ENCODE measurements at places on chromosomes 2 and 18.

DNA sequence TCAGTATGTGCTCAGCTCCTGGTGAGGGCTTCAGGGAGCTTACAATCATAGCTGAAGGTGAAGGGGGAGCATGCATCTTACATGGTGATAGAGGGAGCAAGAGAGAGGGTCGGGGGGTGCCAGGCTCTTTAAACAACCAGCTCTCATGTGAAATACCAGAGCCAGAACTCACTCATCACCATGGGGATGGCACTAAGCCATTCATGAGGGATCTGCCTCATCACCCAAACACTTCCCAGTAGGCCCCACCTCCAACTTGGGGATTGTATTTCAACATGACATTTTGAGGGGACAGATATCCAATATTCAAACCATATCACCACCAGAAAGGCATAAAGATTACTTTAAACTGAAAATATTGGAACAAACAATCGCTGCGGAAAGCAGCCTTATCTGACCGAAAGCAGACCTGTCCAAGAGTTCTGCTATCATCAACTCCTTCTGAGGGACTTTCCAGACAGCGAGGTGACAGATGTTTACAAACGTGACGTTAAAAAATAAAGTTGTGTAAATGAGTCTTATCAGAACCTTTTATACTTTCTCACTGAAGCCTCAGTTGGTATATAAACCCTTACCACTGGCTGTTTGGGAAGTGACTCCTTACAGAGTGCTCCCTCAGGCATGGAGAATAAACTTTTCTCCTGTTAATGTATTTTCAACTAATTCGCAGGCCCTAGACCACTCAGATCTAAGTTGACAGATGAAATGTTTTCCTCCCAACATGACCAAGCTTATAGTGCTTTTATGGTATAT lies 35.5 kb upstream of the PTH2R start:
- no peak for DNase-seq

- DNase-seq, result no peak
Observed at GRCh38 chr2:241862775-241863535, 4.3 kb upstream of the PDCD1 start.

DNA sequence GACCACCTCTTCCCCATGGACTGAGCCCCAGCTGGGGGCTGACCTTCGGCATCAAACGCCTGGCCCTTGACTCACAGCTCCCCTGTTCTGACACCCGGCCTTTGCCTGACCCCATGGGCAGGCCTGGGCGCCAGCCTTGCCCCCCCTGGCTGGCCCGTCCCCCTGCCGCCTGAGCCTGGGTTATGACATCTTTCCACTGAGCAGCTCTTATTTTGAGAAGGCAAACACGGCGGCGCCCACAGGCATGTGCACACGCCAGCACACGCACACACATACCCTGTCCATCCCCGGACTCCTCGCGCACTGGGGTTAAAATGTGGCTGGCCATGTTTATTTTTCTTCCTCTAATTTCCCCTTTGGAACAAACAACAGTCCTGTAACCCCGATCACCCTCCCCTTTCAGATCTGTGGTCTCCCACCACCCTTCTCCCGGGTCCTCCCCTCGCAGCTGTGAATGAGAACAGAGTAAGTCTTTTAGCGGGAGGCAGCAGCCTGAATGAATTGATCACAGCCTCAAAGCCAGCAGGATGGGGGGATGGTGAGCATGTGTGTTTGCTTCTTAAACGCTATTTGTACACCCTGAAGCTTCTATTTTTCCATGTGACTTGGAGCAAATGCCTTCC lies 11.8 kb upstream of the ATOH8 start:
- DNase-seq, result no peak

GRCh38 chr2:238892204-238892500 lies 44.3 kb downstream of the TWIST2 start:
- no peak for DNase-seq

- no peak for DNase-seq
Observed at GRCh38 chr2:4122726-4123125, 419.4 kb downstream of the DCDC2C start.

DNA sequence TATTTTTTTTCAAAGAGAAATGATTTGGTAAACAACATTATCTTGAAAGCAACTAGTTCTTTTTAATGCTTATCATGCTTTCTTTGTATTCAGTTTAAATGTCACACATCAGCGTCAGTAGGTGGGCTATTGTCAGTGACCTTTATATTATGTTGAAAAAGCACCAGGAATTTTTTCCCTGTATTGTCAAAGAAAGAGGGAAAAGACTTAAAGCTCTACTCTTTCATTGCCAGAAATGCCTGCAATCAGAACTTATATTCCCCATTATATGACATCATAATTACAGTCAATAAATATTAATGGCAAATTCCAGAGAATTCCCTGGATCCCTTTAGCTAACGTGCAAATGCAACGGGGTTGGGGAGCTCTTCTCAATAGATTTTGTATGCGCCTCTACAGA lies 353.9 kb downstream of the CDH2 start:
- no peak for DNase-seq

DNA sequence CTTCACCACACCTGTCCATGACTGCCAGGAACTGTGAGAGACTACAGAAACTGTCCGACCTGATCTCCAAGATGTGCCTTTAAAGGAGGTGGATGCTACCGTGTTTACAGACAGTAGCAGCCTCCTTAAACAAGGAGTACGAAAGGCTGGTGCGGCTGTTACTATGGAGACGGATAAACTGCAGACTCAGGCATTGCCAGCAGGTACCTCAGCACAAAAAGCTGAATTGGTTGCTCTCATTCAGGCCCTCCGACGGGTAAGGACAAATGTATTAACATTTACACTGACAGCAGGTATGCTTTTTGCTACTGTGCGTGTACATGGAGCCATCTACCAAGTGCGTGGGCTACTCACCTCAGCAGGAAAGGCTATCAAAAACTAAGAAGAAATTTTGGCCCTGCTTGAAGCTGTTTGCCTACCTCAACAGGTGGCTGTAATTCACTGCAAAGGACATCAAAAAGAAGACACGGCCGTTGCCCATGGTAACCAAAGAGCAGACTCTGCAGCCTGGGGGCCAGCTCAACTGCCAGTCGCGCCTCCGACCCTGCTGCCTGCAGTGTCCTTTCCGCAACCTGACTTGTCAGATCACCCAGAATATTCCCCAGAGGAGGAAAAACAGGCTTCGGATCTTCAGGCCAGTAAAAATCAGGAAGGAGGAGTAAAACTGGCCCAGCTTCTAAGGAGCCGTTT lies 30.9 kb downstream of the SKA1 start:
- no peak for DNase-seq

GRCh38 chr2:11812466-11813248 lies 66.2 kb downstream of the LPIN1 start:
- DNase-seq, result no peak

GRCh38 chr2:48312126-48312525 lies 217.8 kb upstream of the STON1 start:
- DNase-seq, result no peak

DNA sequence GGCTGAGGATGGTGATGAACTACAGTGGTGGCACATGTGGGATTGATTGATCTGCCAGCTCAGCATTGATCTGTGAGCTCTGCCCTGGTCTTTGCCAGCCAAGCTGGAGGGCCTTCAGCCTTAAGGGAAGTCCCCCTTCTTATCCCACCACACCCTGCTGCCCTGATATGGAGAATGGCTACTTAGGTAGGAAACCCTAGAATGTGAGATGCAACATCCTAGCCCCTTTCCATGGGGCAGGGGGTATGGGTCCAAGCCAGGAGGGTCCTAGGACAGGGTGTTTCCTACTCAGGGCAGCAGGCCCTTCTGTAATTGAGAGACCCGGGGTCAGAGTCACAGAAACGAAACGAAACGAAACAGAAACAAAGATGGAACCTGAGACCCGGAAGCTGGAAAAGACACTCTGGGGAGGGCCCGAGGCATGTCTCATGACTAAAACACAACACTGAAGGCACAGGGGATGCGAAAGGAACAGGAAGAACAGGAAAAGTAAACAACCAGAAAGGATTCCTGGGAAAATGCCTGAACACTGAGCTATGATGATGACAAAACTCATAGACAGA lies 16.9 kb upstream of the SULT1C2 start:
- no peak for DNase-seq

- no peak for DNase-seq
Observed at GRCh38 chr18:39299152-39299551, 1733.6 kb upstream of the CELF4 start.

- no peak for DNase-seq
Observed at GRCh38 chr2:166417669-166418068, 41.9 kb upstream of the SCN9A start.

DNA sequence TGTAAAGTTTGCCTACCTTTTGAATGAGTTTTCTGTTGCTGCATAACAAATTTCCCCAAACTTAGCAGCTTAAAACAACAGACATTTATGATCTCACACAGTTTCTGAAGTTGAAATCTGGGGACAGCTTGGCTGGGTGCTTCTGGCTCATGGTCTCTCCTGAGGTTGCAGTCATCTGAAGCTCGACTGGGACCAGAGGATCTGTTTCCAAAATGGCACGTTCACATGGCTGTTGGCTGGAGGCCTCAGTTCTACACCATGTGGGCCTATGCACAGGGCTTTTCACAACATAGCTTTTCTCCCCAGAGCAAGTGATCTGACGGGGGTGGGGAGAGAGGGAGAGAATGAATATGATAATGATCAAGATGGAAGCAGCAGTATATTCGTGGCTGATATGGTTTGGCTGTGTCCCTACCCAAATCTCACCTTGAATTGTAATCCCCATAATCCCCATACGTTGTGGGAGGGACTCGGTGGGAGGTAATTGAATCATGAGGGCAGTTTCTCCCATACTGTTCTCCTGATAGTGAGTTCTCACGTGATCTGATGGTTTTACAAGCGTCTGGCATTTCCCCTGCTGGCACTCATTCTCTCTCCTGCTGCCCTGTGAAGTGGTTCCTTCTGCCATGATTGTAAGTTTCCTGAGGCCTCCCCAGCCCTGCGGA lies 3.5 kb downstream of the RALB start:
- no peak for DNase-seq

Measured in germinal center (tissue), 1 donor.